ENCODE measurements at places on chromosomes 4 and X.

DNA sequence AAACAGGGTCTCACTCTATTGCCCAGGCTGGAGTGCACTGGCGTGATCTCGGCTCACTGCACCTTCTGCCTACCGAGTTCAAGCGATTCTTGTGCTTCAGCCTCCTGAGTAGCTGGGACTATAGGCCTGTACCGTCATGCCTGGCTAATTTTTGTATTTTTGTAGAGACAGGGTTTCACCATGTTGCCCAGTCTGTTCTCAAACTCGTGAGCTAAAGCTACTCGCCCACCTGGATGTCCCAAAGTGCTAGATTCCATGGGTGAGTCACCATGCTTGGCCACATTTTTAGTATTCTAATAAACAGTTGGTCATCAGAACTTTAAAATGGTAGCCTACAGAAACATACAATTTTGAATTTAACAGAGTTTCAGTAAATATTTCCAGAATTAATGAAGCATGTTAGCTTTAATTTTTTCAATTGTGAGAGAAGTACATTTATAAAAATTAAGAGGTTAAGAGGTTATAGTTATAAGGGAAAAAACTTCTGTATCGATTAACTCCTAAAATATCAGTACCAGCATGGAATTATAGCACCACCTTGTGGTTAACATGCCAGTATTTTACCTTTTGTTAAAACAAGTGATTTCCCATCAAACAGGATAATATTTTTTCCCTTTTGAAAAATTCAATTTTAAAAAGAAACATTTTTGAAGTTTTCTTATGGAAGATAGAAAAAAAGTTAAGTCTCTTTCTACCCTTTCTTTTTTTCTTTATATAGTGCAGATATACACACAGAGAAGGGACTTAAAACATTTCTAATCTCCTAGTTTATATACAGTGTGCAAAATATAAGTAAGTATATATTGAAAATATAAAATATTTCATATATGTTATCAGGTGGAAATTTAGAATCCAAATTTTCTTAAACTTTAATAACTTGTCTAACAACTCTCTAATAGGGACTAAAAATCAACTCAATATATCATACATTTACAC, 35.4 kb downstream of the CEP44 start:
- DNase-seq, result no peak

GRCh38 chr4:6788123-6788522, 5.6 kb downstream of the KIAA0232 start:
- DNase-seq, result no peak

GRCh38 chr4:7278071-7278765, 85.9 kb downstream of the SORCS2 start:
- DNase-seq, result no peak

- DNase-seq, result no peak
Measured at GRCh38 chrX:151828439-151829080, 84.1 kb upstream of the MAGEA4 start.

- DNase-seq, result no peak
Measured at GRCh38 chrX:584572-584971, 46.0 kb upstream of the SHOX start.

- no peak for DNase-seq
Measured at GRCh38 chr4:87179751-87180150, 40.7 kb downstream of the KLHL8 start.

DNA sequence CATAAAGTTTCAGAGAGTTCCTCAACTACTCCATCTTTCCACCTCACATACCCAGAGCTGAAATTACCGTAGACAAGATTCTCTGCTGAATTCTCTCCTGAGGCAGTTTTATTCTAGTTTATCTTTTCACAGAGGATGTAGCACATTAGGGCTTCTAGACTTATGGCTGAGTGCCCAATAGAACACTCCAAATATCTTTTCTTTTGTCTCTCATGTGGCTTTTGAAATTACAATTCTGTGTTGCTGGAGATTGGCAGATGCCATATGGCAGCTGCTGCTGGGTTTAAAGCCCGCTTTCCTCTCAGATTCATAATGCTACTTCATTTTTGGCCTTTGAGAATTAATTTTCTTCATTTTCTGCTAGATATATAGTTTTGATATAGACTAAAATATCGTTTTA, 107.6 kb upstream of the BANK1 start:
- DNase-seq, result no peak

GRCh38 chrX:150753968-150754367, 60.8 kb downstream of the MTMR1 start:
- DNase-seq, result no peak

GRCh38 chr4:26365537-26366150, 44.8 kb downstream of the RBPJ start:
- no peak for DNase-seq

DNA sequence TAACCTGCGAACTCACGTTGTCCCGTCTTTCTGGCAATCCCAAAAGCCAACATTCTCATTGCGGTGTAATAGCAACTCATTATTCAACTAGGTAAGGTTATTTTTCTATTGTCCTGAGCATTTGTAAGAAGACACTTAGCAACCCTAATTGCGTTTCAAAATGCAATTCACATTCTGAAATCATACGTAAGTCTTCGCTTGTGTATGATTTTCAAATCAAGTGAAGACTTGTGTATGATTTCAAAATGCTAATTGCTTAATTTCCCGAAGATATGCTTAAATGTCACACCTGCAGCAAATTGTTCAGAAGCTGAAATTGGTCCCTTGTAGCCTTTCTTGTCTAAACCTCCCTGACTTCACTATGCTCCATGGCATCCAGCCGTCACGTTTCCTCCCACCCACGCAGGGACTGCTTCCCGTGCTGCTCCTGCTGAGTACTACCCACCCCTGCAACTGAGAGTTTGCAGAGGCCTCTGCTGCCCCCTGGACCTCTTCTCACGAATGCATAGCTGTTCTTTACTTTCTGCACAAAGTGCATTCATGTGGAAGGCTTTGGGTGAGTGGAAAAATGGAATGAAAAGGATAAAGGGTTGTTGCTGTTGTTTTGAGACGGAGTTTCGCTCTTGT, 40.8 kb upstream of the CLDN24 start:
- no peak for DNase-seq

GRCh38 chr4:8820178-8821102, 51.2 kb downstream of the HMX1 start:
- no peak for DNase-seq

GRCh38 chr4:39255266-39255665, 72.9 kb downstream of the WDR19 start:
- no peak for DNase-seq

DNA sequence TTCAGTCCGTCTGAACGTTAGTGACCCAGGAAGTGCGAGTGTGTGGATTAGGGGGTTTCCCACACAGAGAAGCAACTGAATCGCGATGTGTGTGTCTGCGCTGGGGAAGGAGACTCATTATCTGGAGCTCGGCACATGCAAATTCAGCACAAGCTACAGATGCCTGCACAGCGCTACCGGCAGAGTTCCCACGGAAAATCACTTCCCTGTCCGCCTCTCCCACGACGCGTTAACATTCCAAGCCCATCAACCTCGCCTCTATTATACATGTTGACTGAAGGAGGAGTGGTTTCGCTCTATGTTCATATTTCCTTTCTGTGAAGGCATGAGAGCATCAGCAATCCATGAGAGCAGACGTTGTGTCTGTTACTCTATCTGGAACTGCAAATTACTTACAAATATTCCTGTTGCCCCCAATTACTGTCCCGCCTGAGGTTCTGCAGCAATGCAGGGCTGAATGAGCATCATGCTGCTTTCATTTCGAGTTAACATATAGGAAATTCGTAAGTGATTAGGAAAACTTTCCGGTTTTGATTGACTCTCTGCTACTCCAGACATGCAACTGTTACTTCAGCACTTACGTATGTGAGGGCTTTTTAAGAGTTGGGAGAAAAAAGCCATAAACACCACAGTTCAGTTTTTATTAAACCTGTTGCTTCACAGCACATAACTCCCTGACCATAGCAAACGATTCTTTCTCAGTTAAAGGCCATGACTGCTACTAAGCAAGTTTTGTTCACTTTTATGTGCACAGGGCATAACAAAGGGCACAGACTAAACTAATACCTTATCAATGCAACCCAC, 15.0 kb upstream of the MTNR1A start:
- no peak for DNase-seq

DNA sequence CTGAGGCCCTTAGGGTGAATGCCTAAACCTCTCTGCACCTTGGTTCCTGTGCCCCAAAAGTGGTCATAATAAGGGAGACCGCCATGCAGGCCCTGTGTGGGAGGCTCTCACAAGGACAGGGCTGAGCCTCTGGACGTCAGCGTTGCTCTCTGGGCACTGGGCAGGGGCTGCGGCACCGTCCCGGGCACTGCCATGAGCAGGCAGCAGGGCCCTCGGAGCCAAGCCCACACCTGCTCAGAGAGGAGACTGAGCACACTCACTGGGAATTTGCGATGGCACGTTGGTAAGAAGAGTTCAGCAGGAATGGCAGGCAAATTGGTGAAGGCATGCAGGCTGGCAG, 123.4 kb downstream of the HMX1 start:
- no peak for DNase-seq

DNA sequence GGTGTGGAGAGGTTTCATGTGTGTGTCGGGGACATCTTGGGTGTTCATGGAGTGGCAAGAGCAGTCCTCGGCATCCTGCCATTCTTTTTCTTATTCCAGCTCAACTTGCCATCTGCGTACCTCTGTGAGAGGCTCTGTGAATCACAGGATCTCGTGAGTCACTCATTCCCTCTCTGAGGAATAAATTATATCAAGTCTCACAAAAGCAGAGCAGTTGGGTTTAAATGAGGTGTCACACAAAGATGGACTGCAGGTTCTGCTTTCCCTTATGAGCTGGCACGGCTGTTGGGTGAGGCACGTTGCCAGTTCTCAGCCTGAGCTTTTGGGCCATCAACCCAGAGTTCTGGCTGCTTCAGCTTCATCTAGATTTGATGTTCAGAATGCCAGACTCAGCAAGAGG, 6.8 kb upstream of the OCIAD2 start:
- no peak for DNase-seq

- no peak for DNase-seq
Measured at GRCh38 chr4:75434105-75434504, 80.1 kb downstream of the RCHY1 start.

DNA sequence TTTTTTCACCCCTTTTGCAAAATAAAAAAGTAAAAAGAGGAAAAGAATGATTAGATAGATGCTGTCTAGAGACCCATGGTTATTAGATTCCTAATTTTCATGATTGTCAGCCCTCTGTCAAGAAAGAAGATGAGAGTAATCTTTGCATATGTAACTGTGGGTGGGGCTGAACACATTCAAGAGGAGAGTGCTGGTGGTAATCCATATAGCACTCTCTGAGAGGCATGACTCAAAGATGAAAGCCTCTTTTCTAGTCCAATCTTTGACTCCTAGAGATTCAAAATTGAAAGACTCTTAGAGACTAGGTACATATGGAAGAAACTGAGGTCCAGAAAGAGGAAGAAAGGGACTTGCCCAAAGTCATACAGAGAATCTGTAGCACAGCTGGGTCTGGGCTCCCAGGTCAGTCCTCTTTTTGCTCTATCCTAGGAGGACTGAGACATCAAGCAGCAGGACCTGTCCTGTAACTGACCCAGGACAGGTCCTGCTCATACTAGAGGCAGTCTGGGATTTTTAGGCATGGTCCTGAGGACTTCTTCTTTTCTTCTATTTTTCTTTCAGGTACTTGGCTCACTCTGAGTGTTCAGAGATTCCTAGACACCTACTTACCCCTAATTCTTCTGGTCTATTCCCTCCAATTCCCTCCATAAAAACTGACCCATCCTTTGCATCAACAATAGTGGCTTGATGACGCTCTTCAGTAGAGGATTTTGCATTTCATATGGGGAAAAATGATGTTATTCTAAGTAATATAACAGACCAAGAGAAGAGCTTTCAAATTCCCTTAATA, 23.8 kb downstream of the VSIG4 start:
- no peak for DNase-seq

DNA sequence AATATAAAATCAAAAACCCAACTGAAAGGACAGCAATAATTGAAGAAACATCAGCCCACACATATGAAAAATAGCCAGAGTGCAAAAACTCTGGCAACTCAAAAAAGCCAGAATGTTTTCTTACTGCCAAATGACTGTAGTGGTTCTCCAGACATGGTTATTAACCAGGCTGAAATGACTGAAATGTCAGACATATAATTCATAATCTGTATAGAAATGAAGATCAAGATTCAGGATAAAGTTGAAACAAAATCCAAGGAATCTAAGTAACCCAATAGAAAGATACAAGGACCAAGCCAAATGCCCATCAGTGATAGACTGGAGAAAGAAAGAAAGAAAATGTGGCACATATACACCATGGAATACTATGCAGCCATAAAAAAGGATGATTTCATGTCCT, 553.3 kb upstream of the KLHL4 start:
- no peak for DNase-seq

DNA sequence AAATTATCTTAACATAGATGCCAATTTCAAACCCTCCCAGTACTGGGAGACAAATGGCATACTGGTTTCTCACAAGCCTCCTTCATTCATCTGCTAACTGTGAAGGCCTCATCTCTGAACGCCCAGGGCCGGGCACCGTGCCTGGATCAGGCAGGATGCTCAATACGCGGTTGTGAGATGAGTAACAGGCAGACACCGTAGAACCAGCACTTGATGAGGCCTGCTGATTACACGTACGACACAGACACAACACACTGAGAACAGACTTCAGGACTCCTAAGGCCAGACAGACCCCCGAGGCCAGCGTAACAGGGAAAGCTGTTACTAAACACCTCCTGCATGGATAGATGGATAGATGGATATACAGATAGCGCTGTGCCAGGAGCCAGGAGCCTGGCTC, 154.6 kb downstream of the AFAP1 start:
- DNase-seq, result no peak

DNA sequence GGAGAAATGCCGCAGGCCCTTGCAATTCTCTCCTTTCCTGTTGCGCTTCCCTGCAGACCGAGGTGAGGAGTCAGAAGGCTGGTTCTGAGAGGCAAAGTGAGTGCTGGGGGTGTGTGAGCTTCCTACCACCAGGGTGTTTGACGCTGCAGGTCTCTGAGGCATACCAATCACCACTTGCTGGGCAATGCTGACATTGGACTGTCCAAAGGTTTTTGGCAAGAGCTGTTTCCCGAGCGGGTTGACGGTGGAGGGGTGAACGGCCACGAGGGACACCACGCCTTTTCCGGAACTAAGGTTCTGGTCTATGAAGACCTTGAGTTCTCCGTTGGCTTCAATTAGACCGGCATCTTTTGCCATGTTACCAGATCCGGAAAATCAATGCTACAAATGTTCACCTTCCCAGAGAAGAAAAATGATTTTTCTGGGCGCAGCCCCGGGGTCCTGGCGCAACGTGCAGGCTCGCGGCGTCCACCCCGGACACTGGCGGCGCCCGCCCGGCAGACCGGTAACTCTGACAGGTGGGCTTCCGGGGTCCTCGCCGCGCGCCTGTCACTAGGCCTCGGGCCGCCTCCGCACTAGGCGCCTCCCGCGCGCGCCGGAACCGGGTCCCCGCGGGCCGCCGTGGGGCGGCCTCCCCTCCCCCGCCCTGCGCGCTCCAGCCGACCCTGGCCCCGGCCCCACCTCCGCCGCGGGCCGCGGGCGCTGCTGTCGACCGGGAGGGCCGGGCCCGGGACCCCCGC, 44.9 kb upstream of the FAM47C start:
- no peak for DNase-seq

GRCh38 chr4:70667740-70668535, 1.6 kb upstream of the JCHAIN start:
- no peak for DNase-seq

Data from HuH-7.5 (cell line).